ENCODE measurements at places on chromosomes 1 and 21.

GRCh38 chr1:162157469-162157868, 88.0 kb downstream of the NOS1AP start:
- DNase-seq = no peak

- no peak for DNase-seq
Measured at GRCh38 chr1:2979191-2980072, 41.8 kb upstream of the ACTRT2 start.

GRCh38 chr1:1121611-1122077, 5.8 kb upstream of the C1orf159 start:
- DNase-seq = no peak

DNA sequence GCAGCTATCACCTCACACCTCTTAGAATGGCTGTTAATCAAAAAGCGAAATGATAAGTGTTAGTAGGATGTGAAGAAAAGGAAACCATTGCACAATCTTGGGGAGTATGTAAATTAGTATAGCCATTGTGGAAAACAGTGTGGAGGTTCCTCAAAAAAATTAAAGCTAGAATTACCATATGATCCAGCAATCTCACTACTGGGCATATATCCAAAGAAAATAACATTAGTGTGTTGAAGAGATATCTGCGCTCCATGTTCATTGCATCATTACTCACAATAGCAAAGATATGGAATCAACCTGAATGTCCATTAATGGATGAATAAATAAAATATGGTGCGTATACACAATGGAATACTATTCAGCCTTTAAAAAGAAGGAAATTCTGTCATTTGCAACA, 68.9 kb downstream of the SNRPE start:
- no peak for DNase-seq

DNA sequence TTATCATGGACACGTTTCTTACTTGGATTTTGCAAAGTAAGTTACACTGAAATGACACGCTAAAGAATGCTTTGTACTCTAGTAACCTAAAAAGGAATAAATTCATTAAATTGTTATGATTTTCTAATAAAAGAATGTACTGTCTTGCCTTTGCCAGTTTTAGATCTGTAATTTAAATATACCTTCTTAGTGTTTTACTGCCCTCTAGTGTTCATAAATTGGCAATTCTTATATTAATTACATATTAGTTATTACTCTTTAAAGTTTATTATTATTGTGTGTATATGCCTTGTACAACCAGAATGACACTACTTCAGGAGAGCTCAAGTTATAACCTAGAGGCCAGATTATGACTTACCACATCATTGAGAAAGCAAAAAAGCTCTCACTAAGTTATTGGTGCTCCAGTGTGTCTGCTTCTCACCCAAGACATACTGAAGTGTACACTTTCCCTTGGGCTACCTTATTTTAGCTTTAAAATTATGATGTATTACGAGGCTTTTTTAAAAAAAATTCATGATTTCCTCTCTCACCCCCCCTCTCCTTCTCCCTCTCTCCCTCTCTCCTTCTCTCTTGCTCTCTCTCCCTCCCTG, 169.9 kb downstream of the HS2ST1 start:
- no peak for DNase-seq

DNA sequence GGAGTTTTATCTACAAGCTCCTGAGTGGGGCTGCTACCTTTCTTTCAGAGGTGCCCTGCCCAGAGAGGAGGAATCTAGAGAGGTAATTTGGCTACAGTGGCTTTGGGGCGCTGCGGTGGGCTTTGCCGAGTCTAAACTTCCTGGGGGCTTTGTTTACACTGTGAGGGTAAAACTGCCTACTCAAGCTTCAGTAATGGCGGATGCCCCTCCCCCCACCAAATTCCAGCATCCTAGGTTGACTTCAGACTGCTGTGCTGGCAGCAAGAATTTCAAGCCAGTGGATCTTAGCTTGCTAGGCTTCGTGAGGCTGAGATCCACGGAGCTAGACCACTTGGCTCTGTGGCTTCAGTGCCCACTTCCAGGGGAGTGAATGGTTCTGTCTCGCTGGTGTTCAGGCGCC, 43.9 kb downstream of the SWT1 start:
- DNase-seq = no peak

DNA sequence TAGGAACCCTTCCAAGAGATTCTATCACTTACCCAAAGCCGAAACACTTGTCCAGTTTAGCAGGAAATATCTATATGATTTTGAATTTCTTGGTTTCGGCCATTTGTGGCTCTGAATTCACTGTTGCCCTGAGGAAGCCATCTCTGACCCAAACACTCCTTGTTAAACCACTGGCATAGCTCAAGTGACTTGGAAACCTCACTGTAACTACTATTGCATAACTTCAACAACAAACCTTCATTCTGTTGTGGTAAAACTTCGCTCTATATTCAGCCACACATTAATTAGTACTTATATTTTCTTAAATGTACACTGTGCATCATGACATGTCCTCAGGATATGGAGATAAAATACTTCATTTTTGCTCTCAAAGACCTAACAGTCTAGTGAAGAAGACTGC, 63.2 kb downstream of the ST6GALNAC3 start:
- DNase-seq = no peak

DNA sequence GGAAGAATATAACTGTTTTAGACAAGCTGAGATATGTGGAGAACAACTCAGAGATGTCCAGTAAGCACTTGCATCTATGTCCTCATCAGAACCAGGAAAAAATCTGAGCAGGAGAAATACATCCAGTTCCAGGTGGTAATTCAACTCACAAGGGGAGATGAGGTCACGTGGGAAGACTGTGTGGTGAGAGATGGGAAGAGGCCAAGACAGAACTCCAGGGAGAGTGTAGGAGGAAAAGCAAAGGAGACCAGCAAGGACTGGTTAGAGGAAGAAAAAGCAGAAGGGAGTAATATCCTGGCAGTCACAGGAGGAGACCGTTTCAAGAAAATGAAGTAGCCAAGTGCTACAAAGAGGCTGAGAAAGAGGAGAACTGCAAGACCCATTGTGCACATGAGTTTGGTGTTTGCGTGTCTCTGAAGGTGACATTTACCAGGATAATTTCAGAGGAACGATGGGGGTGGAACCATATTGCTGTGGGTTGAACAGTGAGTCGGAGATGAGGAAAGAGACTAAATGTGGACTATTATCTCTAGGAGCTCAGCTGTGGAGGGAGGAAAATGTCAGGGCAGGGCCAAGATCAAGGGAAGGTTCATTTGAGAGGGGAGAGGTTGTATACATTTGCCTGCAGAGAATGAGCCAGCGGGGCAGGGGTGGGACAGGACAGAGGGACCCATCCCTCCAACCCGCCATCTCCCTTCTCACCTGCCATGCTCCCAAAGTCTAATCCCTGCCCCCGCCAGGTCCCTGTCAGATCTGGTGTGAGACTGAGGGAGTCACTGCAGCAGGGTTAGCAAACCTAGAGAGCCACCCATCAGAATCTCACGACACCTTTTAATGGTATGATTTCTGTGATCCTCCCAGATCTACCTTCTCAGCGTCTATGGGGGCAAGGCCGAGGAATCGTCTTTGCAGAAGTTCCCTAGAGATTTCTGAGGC, 24.9 kb downstream of the SUSD4 start:
- DNase-seq = no peak

- DNase-seq = no peak
Measured at GRCh38 chr1:233605205-233605604, 8.7 kb upstream of the KCNK1 start.

DNA sequence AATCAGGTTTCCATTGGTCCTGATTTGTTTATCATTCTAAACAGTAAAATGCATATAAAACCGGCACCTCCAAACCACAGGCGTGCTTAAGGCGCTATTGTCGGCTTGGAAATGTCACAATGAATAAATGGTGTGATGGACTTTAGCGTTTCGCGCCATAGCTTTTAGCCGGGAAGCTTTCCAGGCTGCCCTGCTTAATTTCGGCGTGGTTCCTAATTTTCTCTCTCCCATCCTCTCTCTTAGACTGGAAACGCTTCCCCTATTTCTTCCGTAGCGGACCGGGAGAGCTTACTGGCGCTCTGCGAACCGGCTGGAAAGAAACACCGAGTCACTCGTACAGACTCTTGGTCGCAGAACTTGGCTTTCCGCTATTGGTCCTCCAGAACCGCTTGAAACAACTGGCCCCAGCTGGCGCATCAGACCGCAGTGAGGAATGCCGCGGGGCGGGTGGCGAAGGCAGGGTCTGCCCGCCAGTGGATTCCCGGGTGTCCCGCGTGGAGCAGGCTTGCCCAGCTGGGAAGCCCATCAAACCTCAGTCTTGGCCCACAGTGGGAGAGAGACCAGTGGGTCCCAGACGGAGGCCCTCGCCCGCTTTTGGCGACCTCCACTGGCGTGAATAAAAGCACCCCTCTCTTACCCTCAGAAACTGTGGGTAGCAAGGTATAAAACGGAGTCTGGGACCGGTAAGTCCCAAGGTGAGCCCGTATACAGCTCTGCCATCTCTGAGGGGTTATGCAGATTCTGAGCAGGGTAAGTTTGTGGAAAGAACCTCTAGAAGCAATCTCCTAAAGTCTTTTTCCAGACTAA, 4.0 kb upstream of the LHX8 start:
- no peak for DNase-seq

DNA sequence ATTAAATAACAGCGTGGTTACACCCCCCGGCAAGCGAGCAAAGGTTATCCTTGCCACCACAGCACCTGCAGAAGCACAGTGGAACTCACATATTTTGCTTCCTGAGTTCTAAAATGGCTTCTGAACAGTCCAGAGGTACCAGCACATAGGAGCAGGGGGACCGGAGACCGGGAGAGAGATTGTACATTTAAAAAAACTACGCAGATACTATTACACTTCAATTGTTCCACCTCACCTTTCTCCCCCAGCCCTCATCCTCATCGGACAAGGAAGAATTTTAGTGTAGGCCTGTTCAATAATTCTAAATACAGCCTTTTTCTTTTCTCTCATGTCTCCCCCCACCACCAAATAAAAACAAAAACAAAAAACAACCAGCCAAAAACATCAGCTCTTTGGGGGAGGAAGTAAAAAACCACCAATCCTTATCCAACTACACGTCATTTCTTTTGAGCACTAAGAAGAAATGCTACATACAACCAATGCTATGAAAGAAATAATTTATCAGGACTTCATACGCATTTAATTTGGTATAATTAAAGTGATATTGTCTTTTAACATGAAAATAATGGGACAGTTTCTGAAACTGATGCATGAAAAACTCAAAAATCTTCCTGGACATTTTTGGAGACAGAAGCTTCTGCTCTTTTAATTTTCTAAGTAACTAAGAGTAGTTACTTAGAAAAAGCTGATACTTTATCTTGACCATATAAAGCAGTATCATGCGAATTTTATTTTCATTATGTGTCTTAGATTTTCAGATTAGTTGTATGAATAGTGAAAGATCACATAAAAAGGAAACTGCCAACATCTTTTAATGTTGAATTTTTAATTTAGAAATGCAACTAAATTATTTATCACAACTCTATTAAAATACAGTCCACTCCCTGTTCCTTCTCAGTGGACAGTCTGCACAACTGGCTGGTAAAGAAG, 9.1 kb downstream of the CDKN2C start:
- no peak for DNase-seq

- DNase-seq = no peak
Measured at GRCh38 chr1:55288245-55288644, 73.1 kb upstream of the USP24 start.

GRCh38 chr1:8421721-8422120, 103.8 kb downstream of the SLC45A1 start:
- DNase-seq = no peak

- DNase-seq = no peak
Measured at GRCh38 chr1:184854496-184855140, 100.0 kb upstream of the EDEM3 start.

Data from activated CD8-positive, alpha-beta memory T cell treated with anti-CD3 and anti-CD28 coated beads for 1 hour (primary cell).